ENCODE measurements at places on chromosomes 7 and 10.
A peak's percentile ranks its signal among the peaks of the same experiment; 100 is the strongest.

DNA sequence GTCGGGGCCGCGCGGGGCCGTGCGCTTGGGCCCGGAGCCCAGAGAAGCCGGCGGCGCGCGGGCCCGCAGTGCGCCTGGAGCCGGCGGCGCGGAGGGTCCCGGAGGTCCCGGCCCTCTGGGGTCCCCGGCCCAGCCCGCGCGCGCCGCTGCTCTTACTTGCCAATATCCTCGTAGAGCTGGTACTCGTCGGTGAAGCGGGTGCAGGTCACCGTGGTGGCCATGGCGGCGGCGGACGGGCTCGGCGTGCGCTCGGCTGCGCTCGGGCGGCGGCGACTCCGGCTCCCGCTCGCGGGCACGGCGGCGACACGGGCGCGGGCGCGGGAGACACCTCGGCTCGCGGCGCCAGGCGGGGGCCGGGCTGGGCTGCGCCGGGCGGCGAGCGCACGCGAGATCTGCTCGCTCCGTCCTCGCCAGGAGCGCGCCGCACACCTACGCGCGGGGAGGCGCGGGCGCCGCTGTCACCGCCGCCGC lies at the start of gene CAMK2B:
Gene CAMK2B, minus strand, starts transcription at position 394 of the 471 bp plus-strand sequence. Its CDS starts 173 bp downstream, at position 221.
- peak; percentile 45 for DNase-seq

DNA sequence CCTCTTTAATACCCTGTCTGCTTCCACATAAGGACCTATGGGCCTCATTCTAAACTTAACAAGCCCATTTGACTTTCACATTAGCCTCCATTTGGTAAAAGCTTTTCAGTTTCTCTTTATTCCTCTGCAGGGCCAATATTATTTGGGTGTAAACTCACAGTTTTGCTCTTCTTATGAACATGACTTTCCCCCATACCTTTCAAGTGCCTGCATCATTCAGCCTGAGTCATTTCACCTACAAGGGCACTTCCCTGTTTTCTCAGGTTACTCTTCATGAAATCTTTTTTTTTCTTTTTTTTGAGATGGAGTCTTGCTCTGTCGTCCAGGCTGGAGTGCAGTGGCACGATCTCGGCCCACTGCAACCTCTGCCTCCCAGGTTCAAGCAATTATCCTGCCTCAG lies 1258.1 kb upstream of the CELF2 start:
- DNase-seq = no peak

DNA sequence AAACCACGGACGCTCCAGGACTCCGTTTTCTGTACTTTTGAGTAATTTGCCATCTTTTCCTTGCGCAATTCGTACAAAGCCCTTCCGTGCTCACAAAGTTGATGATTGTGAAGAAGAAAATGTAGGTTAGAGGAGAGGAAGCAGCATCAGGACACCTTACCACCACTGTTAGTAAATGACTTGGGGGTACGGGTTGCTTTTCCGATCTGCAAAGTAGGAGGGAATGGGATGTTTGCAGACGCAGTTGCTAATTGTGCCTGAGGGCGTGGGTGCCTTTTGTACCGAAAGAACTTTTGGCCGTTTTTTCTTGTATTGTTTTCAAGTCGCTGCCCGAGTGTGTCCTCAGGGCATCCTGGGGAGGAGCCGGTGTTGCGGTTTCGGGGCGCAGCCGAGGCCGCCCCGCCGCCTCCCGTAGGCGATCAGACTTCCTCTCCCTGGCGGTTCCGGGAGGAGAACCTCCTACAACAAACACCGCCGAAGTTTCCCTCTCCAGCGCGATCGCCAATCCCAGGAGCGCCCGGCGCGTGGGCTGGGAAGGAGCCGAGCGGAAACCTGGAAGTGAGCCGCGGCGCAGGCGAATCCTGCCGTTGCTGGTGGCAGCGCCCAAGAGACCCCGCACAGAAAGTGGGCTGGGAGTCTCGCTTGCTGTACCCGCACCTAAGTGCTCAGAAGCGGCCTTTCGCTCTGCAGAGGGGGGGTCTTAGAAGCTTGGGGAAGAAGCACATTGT lies 1.0 kb downstream of the PRR15 start:
- peak; percentile 18 for DNase-seq

GRCh38 chr10:33193701-33194521 lies 140.6 kb downstream of the NRP1 start:
- no peak for DNase-seq

- no peak for DNase-seq
Observed at GRCh38 chr10:79046326-79046725, 22.4 kb upstream of the ZMIZ1 start.

DNA sequence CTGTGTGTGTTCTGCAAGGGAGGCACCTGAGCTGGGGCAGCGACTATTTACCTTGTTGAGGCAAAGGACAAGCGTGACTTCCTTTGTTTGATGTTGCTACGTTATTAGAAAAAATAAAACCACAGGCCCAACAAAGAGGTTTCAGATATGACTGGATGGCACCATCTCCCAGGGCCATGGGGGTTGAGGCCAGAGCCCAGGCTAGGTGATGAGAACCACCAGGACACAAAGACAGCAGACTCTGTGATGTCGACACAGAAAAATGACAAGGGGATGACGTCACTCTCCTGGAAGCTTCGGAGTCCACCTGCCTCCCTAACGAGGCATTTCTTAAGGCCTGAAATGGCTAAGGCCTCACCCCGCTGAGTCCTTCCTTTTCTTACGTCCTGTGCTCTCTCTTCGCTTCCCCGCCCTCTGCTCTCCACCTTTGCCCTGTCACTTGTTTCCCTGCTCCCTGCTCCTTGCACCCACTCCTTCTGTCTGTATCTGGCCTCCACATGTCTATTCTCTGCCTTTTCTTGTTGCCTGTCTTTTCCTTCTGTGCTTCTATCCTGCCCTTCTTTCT lies 83.0 kb upstream of the ADRB1 start:
- peak; percentile 36 for DNase-seq

DNA sequence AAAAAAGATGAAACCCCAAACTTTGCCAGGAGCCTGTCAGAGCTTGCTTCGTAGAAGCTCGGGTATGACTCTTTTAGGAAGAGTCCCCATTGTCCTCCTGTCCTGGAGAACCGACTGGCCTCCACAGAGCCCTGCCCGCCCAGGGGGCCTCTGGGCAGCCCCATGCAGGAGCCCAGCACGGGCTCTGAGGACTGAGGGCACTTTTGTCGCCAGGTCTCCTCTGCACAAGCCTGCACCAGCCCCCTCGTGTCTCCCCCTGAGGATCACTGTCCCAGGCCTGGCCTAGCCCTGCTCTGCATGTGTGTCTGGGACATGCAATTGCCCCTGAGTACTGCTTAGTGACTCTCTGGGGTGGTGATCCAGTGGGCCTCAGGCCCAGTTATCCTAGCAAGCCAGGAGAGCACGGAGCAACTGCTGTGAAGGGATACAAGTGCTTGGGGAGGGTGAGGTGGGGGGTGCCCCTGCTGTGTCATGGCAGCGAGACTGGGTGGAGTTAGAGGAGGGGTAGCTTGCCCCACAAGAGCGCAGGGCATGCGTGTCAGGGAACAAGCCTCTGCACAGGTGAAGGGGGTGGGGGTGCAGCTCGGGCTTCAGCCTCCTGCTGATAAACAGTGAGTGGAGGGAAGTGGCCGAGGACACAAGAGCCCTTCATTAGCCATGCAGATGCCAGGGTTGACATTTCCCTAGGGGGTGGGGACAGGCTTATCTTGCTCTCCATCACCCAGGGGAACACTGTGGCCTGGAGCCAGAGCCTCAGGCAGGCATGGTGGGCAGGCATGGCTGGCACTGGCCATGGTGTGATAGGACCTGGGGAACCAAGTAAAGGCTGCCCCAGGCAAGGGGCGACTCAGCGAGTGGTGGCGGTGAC lies 143.4 kb downstream of the C10orf105 start:
- DNase-seq = no peak

- DNase-seq = no peak
Observed at GRCh38 chr10:35433851-35434426, 97.6 kb downstream of the CCNY start.

GRCh38 chr7:134457210-134457609 lies 1.7 kb downstream of the AKR1B1 start:
- DNase-seq = no peak

GRCh38 chr10:117980216-117980615 lies 66.5 kb downstream of the RAB11FIP2 start:
- DNase-seq = no peak

DNA sequence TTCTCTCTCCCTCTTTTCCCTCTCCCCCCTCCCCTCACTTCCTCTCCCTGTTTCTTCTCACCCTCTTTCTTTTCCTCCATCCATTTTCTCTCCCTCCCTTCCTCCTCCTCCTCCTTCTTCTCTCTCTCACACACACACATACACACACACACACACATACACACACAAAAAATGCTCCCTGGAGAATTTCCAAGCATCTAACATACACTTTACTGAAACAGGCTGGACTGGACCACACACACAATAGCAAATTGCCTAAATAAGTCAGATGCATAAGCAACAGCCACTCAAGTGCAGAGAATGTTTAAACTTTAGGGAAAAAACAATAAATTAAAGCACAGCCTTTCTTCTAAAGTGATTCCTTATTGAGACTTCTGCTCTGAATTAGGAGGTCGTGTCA lies 267.7 kb downstream of the FGFR2 start:
- DNase-seq = no peak

GRCh38 chr10:96650958-96651357 lies 64.1 kb upstream of the TM9SF3 start:
- no peak for DNase-seq

DNA sequence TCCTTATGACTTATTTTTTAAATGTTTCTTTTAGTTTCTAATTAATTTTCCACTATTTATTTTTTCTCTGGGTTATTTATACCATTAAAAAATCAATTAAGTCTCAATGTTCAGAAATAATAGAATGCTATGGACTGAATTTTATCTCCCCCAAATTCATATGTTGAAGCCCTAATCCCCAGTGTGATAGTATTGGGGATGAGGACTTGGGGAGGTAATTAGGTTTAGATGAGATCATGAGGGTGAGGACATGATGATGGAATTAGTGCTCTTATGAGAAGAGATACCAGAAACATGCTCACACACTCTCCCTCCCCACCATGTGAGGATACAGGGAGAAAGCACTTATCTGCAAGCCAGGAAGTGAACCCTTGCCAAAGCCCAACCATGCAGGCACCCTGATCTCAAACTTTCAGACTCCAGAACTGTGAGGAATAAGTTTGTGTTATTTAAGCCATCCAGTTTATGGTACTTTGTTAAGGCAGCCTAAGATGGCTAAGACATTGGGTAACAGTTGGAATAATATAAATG lies 202.6 kb downstream of the MDFIC start:
- no peak for DNase-seq
